ENCODE measurements at places on chromosomes 4 and X.

GRCh38 chrX:31589503-31589902, 517.7 kb upstream of the FTHL17 start:
- DNase-seq: no peak

GRCh38 chrX:31449081-31449480, 377.2 kb upstream of the FTHL17 start:
- DNase-seq: no peak

- no peak for DNase-seq
Measured at GRCh38 chr4:1599491-1600210, 84.5 kb downstream of the FAM53A start.

DNA sequence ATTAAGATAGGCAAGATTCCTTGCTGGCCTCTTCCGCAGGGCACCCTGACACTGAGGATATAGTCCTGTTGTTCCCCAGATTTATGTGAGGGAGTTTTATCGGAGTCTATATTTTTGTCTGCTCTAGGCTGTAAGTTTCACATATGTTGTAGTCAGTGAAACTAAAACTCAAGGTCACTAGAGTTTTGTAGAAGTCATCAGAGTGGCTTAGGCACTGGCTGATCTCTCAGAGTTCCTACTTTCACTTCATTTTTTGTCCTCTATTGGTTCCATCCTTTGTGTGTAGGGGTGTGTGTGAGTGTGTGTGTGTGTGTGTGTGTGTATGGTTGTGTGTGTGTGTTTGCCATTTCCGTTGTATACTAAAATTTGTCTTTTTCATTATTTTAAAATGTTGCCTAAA, 577.5 kb downstream of the IQCM start:
- no peak for DNase-seq

- no peak for DNase-seq
Measured at GRCh38 chr4:55547466-55547770, 709 bp upstream of the CLOCK start.

DNA sequence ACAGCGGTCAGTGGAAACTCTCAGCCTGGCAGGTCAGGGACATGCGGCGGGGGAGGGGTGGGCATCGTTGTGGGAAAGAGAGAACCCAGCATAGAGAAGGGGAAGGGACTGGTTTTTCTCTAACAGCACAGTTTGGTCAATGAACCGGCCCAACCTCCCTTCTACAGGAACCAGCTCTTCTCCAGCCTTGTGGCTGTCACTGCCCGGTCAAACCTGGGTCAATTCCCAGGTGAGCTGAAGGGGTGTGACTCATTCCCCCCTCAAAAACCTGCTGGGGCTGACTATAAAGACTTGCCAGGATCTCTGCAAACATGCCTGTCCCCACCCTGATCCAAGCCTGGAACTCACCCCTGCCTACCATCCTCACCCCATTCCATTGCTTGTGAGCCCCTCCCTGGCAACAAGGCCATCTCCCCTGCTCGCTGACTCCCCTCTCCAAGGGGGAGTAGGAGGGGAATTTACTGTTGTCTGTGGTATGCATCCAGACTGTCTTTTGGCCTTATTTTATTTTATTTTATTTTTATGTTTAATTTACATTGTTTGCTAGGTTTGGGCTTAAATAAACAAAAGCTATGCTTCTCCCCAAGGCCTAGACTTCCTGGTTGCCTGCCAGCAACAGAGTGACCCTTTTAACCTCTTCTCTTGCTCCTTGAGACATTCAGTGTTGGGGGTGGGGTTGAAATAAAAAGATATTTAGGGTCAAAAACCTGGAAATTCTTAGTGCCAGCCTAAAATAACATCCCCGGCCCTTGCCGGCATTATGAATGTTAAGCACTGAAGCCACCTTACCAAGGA, 49.6 kb downstream of the TSC22D3 start:
- no peak for DNase-seq

DNA sequence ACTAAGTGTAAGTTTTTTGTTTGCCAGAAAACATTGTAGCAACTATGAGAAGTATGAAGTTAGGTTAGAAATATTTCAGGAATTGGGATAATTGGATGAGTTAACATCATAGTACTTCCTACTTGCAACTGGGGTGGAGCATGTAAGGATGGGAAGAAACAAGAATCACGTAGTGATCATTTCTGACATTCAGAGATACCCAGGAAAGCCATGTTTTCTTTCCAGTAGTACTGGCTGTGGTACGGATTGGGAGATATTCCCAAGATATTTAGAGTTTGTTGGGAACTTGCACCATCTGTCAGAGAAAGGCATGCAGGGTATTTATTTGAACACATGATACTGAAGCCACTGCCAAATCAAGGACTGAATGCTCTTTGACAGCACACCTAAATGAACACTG, 87.6 kb upstream of the SLC4A4 start:
- DNase-seq: no peak

DNA sequence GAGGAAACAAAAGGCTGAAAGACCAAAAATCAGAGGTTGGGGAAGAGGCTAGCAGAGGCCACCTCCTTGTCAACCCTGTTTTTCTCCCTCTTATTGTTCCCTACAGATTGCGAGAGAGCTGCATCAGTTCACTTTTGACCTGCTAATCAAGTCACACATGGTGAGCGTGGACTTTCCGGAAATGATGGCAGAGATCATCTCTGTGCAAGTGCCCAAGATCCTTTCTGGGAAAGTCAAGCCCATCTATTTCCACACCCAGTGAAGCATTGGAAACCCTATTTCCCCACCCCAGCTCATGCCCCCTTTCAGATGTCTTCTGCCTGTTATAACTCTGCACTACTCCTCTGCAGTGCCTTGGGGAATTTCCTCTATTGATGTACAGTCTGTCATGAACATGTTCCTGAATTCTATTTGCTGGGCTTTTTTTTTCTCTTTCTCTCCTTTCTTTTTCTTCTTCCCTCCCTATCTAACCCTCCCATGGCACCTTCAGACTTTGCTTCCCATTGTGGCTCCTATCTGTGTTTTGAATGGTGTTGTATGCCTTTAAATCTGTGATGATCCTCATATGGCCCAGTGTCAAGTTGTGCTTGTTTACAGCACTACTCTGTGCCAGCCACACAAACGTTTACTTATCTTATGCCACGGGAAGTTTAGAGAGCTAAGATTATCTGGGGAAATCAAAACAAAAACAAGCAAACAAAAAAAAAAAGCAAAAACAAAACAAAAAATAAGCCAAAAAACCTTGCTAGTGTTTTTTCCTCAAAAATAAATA, 179.9 kb downstream of the AR start:
- no peak for DNase-seq

GRCh38 chr4:184384810-184385557, 89.4 kb downstream of the IRF2 start:
- DNase-seq: no peak

GRCh38 chr4:38308728-38309311, 348.6 kb downstream of the PTTG2 start:
- DNase-seq: no peak

- no peak for DNase-seq
Measured at GRCh38 chr4:153036931-153037482, 100.9 kb downstream of the FHDC1 start.

DNA sequence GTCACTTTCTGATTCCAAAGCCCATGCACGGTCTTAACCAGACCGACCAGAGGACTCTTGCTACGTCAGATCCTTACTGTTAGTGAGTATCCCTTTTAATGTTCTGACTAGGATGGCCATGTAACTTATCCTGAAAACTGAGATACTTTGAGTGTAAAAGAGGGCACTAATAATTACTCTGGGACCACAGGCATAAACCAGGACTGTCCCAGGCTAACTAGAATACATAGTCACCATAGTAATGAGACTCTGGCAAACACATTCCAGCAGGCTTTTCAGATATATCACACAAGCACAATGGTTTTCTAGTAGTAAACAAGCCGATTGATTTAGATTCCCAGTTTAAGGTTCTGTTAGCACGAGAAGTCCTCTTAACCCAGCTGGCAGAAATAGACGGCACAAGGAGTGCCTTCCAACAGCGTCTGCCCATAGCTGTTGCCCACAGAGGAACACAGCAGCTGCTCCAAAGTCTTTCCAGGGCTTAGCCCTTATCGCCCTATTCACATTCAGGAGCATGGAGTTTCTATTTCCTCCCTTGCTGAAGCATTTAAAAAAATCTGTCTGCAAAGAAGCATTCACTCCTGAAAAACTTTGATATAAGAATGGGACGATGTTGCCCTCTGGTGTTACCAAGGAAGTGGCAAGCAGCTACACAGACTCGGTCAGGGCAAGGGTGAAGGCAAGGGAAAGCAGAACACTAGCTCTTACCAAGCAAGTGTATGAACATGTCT, 92.4 kb downstream of the CXCL13 start:
- DNase-seq: no peak

DNA sequence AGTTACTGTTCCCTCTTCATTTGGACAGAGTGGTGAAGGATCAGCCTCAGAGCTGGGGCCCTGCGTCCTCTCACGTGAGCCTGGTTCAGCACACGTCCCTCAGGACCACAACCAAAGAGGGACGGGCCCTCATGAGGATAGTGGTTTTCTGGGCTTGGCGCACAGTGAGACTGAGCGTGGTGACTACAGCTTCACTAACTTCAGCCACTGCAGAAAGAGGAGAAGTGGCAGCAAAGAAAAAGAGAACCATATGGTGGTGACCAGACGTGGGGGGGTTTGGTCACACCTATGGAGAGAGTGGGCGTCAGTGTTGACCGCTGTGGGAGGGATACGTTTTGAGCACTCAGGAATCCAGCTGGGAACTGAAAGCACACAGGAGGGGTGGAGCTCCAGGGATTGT, 21.8 kb upstream of the TNIP3 start:
- DNase-seq: no peak

DNA sequence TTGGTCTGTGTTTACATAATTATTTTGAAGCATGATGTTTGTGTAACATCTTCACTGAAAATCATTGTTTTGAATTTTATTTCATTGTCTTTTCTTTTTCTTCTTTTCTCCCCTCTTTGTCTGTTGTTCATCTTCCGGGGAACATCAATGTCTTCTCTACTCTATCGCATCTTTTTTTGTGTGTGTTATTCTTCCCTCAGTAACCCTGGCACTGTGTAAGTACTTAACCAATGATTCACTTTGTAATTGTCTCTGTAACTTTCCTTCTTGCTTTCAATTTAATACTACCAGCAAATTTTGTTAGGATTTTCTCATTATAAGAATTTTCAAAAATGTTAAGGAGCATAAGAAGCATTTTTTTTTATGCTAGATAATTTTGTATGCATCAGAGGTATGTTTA, 130.8 kb downstream of the PDLIM5 start:
- DNase-seq: no peak

DNA sequence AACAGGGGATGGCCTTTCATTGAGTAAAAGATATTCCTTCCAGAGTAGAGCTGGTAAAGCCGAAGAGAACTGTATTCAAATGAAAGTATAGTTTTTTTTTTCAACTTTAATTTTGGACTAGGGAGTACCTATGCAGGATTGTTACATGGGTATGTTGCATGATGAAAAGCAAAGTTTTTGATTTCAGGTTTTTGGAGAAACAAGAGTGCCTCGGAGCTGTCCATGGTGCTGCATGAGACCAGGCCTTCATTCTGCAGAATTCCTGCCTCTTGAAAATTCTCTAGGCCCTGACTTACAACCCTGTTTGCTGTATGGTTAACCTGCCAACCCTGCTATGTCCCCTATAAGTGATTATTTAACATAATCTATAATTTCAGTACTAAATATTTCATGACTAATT, 1065.7 kb upstream of the FTHL17 start:
- DNase-seq: no peak

DNA sequence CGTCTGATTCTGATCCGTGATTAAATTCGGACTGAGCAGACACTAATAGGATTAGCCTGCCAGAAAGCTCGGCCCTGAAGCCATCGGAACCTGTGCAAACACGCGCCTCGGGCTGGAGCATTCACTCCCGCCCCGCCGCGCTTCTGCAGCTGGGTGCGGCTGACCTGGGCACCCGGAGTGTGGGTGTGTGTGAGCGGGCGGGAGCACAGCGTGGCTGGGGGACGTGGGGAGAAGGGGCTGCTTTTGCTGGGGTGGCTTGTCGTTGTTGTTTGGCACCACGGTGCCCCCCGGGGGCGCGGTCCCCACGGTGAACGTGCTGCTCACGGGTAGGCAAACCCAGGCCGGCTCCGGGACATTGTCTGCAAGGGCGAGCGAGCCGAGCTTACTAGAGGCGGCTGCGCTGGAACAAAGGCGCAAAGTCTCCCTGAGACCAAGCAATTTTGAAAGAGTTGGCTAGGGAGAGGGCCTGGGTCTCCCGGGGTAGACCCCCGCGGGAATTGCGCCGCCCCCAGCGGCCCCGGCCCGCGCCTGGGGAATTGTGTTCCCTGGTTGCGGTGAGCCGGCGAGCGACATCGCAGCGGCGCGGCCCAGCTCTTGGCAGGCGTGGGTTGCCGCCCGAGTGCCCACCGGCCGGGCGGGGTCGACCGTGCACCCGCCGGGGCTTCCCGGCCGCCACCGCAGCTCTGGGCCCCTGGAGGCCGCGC, 1.4 kb downstream of the MAMLD1 start:
- no peak for DNase-seq

- DNase-seq: no peak
Measured at GRCh38 chr4:127196655-127197352, 436.0 kb upstream of the INTU start.

DNA sequence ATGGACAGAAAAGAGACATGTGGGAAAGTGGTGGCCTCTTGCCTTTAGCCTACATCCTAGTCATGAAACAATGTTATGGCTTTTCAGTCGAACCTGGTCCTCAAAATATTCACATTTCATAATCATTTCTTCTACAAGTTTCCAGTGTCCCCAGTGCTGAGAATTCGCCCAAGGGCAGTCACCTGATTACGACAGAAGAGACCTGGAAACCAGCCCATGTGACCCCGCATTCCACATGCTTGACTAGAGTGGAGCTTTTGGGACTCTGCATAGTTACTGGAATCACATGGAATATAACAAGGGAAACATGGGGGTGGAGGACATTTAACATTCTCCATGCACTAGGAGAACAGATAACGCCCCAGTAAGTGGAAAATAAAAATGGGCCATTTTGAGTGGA, 100.1 kb downstream of the PPARGC1A start:
- DNase-seq: no peak

DNA sequence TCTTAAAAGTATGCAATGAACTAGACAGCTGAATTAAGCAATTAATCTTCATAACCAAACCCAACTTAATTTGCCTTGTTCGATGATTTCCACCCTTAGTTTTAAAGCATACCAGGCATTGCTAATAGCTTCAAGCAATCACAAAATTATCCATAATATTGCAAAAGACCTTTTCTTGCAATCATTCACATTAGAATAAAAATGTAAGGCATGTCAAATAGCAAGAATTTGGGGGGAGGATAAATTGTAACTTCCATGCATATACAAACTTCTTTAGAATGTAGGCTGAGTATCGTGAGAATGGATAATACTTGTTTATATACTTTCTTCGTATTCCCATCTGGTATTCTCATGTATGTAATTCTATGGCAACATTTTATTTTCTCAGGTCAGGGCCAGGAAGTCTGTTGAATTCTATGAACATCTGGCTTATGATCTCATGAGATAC, 28.7 kb upstream of the BMP2K start:
- DNase-seq: no peak

DNA sequence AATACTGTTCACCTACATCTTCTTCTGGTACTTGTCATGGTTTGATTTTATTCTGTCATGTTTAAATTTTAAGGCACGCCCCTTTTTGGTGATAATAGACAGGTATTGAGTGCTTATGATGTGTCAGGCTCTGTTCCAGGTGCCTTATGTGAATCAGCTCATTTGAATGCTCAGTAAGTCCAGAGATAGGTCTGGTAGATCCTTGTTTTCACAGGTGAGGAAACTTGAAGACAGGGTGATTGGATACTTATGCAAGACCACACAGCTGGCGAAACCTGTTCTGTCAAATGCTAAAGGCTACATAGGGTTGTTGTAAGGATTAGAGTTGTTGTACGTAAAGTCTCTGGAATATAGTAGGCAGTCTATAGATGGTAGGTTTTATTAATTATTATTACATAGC, 9.6 kb upstream of the SLC25A14 start:
- DNase-seq: no peak

- DNase-seq: no peak
Measured at GRCh38 chr4:2942532-2943363, 20.5 kb downstream of the NOP14 start.

Data from stimulated activated CD4-positive, alpha-beta T cell treated with anti-CD3 and anti-CD28 coated beads, Interleukin-1b, Interleukin-23, amount 100 ng/mL, for 1 hour (primary cell).